Right renal cortex interstitium (tissue), 3 donors: ENCODE measurements at places on chromosomes 13 and 19. TPM values are rescaled to one million over a fixed set of nuclear protein-coding genes. Genes with fewer than 3 reads are reported as not detected.

DNA sequence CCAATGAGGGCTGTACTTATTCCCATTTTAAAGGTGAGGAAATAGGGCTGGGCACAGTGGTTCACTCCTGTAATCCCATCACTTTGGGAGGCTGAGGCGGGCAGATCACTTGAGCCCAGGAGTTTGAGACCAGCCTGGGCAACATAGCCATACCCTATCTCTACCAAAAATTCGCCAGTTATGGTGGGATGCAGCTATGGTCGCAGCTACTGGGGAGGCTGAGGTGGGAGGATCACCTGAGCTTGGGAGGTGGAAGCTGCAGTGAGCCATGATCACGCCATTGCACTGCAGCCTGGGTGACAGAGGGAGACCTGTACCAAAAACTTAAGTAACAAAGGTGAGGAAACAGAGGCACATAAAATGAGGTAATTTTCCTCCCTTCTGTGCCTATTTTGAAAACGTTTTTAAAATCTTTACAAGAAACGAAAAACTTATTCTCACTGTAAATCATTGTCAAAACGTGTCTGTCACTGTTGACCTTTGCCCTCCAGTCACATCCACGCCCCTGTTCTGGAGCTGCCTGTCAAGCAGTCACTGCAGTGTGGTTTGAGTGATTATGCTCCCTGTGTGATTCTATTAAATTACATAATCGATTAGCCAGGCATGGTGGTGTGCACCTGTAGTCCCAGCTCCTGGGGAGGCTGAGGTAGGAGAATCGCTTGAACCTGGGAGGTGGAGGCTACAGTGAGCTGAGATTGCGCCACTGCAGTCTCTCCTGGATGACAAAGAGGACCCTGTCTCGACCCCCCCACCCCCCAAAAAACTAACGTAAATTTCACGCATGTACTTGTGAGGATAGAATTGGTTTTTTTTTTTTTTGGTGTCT is 12.5 kb downstream of the NOP53 start:
- no peak for DNase-seq

GRCh38 chr13:111111376-111111937 is 3.7 kb upstream of the ARHGEF7 start:
- no peak for DNase-seq

- DNase-seq, result no peak
These were observed 24.3 kb downstream of the CCNA1 start for GRCh38 chr13:36456577-36456976.

DNA sequence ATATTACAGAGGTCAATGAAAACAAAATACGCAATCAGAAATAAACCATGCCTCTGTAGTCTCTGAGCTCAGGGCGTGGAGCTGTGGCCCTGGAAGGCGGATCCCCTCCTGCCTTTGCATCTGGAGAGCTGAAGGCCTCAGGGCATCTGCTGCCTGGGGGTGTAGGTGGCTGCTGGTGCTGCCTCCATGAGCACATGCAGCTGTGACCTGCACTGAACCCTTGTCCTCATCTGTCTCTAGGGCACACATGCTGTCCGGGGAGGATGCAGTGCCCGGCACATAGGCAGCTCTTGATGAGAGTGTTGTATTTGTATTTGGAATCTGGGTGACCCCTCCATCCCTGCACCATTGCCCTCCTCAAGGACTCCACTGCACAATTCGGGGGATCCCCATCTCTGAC is 185.7 kb downstream of the TEX29 start:
- DNase-seq, result no peak

The CD209 gene
- polyA plus RNA-seq, result 1.3 TPM

DNA sequence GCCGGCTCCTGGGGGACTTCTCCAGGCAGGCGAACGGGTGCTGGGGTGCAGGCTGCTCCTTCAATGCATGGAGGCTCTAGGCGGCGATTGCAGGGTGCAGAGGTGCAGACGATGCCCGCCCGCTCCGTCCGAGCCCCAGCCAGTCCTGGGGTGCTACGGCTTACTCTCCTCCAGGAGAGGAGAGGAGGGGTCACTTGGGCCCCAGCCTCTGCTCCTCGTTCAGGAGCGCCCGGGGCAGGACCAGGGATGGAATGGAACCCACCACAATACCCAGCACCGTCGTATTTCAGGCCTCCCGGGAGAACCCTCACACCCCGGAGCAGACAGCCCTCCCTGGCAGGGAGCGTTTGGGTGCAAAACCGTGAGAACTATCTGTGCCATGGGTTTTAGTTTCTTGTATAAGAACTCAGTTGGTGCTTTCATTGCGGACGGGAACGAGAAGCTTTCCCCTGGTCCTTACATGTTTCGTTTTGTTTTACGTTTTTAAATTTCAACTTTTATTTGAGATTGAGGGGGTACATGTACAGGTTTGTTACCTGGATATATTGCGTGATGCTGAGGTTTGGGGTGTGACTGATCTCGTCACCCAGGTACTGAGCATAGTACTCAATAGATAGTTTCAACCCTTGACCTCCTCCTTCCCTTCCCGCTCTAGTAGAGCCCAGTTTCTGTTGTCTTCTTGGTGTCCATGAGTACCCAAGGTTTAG is 46.8 kb downstream of the ARHGEF18 start:
- no peak for DNase-seq

DNA sequence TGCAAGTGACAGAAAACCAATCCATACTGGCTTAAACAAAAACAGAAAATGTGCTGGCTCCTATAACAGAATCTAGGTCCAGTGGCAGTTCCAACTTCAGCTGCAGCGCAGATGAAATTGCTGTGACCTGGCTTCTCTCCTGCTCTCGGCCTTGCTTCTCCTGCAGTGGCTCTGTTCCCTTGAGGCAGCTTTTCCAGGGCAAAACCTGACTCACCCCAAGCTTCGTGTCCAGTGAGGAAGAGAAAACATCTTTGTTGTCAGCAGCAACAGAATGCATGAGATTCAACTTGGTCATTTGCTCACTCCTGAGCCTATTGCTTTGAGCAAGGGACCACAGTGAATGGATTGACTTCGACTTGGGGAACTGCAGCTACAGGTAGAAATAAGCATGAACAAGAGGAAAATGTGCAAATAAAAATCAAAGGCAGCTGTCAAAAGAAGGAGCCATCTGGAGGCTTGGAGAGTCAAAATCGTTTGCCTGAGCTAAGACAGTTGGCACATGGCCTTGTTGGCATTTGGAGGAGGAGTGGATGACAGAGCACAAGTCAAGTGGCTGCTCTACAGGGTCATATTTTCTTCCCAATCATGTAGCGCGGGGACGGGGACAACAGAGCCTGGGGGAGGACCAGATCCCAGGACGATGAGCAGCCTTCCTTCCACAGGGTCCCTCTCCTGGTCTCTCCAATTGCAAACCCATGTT is 523.4 kb downstream of the FGF9 start:
- no peak for DNase-seq
